ENCODE measurements at places on chromosomes 6 and 20. TPM values are rescaled to one million over a fixed set of nuclear protein-coding genes. Genes with fewer than 3 reads are reported as not detected.

Gene COL21A1
- 95.0 TPM for total RNA-seq

GRCh38 chr6:15443119-15443830 is 197.4 kb downstream of the JARID2 start:
- no peak for DNase-seq

GRCh38 chr6:13373488-13373886 is 45.1 kb upstream of the TBC1D7 start:
- no peak for DNase-seq

GRCh38 chr20:17897566-17898307 is 70.9 kb downstream of the SNX5 start:
- no peak for DNase-seq

DNA sequence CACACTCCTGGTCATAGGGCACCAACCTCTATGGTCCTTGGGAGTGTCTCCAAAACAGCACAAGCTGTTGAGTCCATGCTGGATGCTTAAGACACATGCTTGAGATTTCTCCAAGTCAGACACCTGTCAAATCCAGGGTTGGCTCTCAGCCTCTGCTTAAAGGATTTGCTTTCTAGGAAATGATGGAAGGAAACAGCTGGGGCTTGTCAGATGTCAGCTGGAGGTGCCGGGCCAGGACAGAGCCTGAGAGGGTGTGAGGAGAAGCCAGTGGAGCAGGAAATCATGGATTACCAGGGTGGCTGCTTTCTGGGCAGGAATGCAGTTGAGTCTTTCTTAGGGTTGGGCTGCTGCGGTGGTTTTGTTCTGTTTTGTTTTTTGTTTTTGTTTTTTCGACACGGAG is 83.0 kb upstream of the FAM184A start:
- DNase-seq = peak; percentile 96
